ENCODE measurements at places on chromosomes 11 and 22.

DNA sequence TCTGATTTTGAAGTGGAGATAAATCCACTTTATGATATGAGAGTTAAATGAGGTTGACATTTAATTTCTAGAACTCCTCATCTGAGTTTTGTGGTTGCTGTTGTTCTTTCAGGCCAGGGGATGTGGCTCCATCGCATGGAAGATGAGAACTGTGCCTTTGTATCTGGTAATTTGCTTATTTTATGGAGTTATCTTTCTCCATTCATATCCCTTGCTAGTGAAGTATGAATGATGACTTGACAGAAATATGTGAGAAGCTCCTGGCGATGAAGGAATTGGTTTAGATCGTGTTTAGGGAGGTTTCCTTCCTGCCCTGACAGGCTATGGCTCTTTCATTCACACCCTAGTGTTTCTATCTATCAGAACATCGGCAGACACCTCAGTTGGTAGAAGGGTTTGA, 393.7 kb downstream of the ETS1 start:
- DNase-seq: no peak

- no peak for DNase-seq
These were observed 1.5 kb downstream of the MIF start for GRCh38 chr22:23895599-23896144.

DNA sequence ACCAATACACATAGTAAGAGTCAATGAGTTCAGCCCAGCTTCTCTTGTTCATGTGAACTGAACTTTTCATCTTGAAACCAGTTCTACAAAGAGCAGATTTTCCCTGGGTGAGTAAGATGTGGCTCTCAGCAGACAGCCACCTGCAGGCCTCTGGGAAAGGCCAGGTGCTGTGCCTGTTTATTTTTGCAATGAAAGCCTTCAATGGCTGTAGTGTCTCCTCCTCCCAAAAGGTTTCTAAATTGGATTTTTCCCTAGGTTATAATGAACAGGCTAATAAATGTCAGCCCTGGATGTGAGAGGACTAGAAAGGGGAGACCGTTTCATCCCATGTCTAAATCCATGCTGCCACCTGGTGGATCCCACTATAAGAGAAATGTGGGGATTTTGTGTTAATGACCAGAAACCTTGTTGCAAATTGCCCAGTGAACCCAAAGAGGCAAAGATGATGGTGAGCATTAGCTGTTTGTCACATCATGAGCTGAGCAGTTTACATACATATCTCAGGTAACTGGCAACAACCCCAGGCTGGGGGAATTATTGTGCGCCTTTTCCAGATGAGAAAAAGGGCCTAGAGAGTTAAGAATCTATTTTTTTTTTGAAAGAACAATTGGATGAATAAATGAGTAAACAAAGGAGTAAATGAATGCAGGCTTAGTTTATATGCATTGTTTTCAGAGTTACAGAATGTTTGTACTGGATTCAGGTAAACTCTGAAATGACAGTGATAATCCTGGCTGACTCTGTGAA, 12.7 kb downstream of the C11orf91 start:
- DNase-seq: peak; percentile 74

DNA sequence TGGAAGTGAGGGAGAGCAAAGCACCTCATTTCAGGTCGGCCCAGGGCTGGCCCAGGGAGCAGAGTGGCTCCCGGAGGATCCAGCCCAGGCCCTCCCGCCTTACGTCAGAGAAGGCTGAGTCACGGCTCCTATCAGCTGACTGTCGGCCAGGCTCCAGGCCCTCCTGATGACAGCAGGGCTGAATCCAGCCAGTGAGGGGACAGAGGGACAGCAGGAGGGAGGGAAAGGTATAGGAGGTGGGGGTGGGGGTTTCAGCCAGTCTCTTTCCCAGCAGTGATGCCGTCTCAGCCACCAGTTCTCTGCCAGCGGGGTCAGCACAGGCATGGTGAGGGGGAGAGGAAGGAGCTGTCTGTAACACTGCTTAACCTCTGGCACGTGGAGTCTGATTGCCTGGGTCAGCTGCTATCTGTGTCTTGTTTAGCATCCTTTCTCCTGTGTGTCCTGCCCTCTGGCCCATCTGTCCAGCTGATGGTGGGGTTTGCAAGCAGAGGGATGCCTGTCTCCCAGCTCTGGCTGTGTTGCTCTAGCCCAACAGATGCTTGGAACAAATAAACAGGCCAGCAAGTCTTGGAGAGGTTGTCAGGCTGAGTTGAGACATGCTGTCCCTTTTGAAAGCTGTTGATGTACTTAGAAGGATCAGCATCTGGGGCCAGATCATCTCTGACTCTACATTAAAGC, 74.0 kb downstream of the ADAMTS15 start:
- DNase-seq: peak; percentile 93

GRCh38 chr11:104881117-104881794, 17.0 kb downstream of the CASP12 start:
- DNase-seq: no peak

- DNase-seq: peak; percentile 71
These were observed 100.3 kb upstream of the AKIP1 start for GRCh38 chr11:8810540-8811301.

DNA sequence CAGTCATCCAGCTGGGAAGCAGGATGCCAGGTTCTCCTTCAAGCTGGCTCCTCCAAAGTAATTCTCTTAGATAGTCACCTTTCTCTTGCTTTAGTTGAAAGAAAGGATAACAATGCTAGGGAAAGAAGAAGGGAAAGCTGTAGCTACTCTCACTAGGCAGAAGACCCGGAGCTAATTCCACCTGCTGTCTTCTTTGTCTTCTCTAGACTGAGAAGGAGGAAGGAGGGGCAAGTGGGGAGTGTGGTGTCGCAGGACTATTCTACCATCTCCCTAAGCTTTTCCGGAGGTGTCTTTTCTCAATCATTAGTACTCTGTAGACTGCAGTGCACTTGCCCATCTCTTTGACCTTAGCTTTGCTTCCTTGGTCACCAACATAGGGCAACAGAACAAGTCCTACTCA, 162.8 kb downstream of the NCAM1 start:
- no peak for DNase-seq

GRCh38 chr11:117442049-117442868, 114.6 kb downstream of the CEP164 start:
- DNase-seq: no peak

- no peak for DNase-seq
These were observed 56.0 kb downstream of the ZBTB16 start for GRCh38 chr11:114115451-114115928.

- DNase-seq: no peak
These were observed 6.4 kb upstream of the MUC6 start for GRCh38 chr11:1042626-1043562.

GRCh38 chr22:37726241-37726887, 29.5 kb downstream of the TRIOBP start:
- DNase-seq: peak; percentile 20

DNA sequence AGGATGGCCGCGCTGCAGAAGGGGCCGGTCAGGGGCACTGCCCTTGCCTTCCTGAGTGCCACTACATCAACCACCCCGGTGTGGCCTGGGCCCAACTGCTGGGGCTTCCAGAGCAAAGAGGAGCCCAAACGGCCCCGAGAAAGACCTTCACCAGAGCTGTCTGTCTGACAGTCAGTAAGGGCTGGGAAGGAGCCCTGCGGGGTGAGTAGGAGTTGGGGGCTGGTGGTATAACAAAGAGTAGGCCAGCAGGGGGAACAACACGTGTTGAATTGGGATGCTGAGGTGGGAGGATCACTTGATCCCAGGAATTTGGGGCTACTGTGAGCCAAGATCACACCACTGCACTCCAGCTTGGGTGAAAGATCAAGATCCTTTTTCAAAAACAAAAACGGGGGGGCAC, 3.9 kb downstream of the GSTT4 start:
- no peak for DNase-seq

- DNase-seq: no peak
These were observed 1.2 kb downstream of the C2CD2L start for GRCh38 chr11:119108146-119108856.

- DNase-seq: no peak
These were observed 42.9 kb upstream of the CRYBB3 start for GRCh38 chr22:25156736-25157135.

- DNase-seq: no peak
These were observed 21.4 kb downstream of the POU2F3 start for GRCh38 chr11:120261321-120261720.

DNA sequence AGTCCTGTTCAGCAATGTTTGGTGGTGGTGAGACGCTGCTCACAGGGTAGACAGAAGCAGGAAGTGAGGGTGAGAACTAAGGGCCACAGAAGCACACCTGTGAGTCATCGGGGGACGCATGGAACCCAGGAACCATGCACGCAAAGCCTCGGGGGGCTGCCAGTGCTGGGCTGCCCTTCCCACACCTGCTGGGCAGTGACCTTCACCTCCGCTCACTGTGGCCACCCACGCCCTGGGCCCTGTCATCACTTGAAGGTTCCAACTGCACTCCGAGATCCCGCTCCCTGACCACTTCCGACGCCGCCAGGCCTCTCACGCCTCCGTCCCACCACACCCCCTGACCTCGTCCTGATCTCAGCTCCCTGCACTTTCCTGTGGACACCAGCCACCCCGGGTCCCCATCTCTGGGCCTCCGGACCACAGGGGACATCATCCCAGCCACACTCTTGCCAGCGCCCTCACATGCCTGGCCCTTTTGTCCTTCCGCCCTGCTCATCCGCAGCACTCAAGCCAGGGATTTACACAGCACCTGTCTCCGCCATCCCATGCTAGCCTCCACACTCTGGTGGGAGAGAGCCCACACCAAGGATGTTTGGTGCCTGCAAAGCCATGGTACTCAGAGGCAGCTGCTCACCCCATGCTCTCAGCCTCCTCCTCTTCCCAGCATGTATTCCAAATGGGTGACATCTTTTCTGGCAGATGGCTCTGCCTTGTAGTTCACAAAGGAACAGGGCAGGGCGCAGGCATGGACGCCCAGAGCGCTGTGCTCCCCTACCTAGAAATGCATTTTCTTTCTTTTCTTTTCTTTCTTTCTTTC, 23.1 kb upstream of the ATXN10 start:
- DNase-seq: no peak

DNA sequence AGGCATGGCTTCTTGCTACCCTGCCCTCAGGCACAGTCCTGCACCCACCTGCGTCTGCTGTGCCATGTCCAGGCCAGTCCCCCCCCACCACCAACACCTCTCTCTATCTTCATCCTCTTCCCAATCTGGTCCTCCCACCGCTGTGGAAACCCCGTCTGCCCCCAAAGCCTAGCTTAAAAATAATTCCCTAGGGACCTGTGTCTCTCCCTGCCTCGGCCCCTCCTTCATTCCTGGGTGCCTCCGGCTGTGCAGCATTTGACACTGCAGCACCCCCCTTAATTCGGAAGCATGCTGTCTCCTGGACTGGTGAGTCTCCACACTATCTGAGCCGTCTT, 2.5 kb upstream of the ASCL2 start:
- DNase-seq: no peak

DNA sequence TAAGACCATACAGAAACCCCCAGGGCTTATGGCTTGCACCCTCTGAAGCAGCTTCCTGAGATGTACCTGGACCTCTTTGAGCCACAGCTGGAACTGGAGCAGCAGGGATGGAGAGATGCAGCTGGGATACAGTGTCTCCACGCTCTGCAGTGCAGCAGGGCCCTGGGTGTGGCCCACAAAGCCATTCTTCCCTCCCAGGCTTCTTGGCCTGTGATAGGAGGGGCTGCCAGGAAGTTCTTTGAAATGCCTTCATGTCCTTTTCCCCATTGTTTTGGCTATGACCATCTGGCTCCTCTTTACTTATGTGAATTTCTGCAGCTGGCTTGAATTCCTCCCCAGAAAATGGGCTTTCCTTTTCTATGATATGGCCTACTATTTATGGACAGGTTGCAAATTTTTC, 37.1 kb upstream of the RAB38 start:
- DNase-seq: no peak

GRCh38 chr11:118631142-118631909, 23.9 kb downstream of the PHLDB1 start:
- no peak for DNase-seq

GRCh38 chr11:1221848-1222311, 986 bp upstream of the MUC5B start:
- DNase-seq: no peak

GRCh38 chr11:36127550-36127949, 161.7 kb downstream of the COMMD9 start:
- no peak for DNase-seq

GRCh38 chr11:12800032-12800671, 125.9 kb downstream of the TEAD1 start:
- peak; percentile 85 for DNase-seq

DNA sequence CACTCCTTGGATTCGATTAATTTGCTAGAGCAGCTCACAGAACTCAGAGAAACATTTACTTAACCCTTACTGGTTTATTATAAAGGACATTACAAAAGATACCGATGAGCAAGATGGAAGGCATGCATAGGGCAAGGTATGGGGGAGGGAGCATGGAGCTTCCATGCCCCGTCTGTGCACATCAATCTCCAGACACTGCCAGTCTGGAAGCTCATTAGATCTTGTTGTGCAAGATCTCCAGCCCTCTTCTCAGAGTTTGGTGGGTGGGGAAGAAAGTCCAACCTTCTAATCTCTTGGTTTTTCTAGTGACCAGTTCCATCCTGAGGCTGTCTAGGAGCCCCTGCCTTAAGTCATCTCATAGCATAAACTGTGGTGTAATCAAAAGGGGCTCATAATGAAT, 190.7 kb downstream of the UVRAG start:
- DNase-seq: peak; percentile 24

GRCh38 chr11:12411806-12412727, 34.7 kb downstream of the PARVA start:
- DNase-seq: peak; percentile 85

- no peak for DNase-seq
These were observed 7.0 kb downstream of the EXPH5 start for GRCh38 chr11:108586600-108586999.

- DNase-seq: no peak
These were observed 1144.5 kb upstream of the CCDC90B start for GRCh38 chr11:84430661-84431060.

GRCh38 chr11:66958956-66959274, 732 bp upstream of the PC start:
- no peak for DNase-seq

- DNase-seq: no peak
These were observed 106.8 kb upstream of the NECTIN1 start for GRCh38 chr11:119835753-119836152.

DNA sequence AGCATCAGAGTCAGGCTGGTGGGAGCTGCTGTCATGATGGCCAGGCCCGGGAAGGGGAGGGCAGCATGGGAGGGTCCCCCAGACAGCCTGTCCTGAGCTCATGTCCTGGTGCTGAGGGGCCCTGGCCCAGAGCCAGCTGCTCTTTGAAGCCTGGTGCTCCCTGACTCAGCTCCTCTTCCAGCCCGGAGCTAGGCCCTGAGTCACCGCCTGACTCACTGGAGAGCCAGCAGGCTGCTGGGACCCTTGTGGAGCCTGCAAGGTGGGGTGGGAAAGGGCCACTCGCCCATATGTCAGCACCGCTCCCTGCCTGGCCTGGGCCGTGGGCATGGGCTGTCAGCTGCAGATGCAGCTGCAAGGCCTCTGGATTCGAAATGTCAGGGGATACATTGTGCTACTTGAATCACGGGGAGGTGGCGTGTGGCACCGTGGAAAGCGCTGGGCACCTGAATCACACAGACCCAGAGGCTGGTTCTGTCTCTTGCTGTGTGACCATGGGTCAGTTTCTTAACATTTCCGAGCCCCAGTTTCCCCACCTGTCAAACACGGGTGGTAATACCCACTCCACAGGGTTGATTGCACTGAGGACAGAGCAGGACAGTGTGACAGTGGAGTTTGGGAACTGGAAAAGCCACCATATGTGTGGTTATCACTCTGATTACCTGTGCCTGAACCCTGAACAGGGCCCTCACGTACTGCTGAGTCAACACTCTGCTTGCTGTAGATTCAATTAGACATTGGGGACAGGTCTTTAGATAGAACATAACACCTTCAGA, 4.4 kb downstream of the CACNA1I start:
- peak; percentile 88 for DNase-seq

Measured in brain microvascular endothelial cell (primary cell).